Ammon's horn (tissue), 1 donor: ENCODE measurements at places on chromosomes 6 and 20.

GRCh38 chr6:139114746-139115145 is 20.1 kb upstream of the HECA start:
- no peak for DNase-seq

DNA sequence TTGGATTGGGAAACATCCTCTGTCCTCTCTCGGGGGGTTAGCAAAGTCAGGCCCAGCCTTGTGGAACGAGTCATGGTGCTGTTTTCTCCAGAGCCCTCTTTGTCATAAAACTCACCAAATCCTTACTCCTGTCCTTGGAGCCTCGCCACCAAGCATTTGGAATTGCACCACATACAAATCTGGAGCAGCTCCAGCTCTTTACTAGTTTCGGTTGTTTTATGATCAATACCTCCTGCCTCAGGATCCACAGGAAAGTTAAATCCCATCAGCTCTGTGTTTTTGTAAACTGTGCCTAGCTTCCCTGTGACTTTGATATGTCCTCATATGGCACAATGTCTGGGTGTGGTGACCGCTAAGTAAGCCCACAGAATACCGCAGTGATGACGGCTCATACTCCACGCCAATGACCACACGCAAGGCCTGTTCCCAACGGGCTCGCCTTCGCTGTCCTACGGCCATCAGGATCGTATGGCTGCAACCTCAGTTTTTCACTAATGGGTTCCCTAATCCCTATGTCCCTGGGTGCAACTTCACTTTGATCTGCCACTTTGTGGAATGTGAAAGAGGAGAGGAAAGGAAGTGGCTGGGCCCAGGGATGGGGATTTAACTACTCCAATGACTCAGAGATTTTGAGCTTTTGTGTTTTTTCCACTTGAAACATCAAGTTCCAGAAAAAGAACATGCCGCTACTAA is 111.3 kb upstream of the FOXQ1 start:
- no peak for DNase-seq

DNA sequence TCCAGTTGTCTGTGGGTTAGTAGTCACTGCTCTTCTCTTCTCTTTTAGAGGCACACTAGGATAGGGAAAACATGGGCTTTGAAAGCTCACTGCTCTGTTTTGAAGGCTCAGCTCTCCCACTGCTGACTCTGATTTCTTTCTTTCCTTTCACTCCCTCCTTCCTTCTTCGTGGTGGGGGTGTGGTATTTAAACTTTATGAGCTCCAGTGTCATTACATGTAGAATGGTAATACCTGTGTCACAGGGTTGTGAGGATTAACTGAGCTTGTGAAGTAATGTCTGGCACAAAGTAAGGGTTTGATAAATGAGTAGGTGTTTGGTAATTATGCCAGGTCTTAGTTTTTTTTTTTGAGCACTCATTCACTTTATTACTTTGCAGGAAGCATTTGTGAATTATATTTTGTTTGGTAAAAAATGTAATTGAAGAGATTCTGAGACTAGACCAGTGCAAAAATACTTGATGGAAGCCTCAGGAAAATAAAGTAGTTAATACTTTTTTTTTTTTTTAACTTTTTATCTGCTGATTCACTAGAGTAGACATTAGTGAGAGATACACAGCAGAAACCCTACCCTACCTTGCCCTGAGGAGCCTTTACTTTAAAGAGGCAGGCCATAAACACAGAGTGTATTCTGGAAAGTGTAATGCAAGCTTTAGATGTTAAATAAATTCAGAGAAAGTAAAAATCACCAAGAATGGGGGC is 17.3 kb downstream of the SMAP1 start:
- DNase-seq: no peak

DNA sequence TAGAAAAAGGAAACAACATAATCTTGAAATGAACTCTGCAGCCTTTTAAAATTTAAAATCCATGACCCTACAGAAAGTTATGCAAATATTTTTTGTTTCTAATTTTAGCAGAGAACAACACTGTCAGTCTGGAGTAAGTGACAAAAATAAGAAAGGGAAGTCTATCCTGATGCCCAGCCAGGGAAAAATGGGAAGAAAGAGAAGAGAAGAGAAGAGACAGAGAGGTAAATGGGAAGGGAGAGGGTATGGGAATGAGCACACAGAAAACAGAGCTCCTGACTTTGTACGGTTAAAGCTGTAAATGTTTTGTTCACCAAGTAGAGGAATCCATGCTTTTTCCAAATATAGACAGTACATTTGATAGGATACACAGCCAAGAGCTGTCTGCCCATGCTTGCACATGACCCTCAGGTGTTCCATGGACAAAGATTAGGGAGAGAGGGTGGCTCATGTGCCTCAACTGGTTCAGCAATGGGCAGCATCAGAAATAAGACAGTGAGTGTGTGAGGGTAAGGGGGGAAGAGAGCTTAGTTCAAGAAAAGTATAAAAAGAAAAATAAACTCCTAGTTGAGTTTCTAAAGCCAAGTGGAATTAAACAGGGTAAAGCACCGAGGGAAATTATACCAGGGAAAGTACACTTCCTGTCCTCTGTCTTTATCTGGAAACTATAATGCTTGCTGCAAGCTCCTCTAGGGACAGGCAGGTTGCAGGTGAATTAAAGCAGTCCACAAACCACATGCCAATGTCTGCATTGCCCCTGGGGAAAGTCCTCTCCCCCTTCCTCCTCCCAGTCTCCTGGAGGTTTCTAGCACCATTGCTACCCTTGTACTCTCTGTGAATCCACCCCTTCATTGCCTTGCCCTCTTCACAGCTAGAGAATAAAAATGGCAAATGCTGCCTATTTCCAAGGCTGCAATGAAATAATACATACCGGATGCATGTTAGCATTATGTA is 30.0 kb downstream of the MAP3K5 start:
- no peak for DNase-seq

- DNase-seq: no peak
Observed at GRCh38 chr6:163775313-163775712, 360.8 kb downstream of the QKI start.

DNA sequence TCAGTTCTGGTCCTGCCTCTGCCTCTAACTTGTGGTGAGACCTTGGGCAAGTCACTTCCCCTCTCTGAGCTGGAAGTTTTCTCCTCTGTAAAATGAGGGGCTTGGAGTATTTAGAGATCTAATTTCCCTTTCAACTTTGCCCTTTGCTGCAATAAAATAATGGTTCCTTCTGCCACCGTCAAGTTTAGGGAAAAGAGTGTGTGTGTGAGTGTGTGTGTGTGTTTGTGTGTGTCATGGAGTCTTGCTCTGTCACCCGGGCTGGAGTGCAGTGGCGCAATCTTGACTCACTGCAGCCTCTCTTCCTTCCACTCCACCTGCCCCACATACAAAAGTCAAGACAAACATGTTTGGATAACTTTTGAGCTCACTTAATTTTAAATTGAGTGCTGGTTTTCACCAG is 39.2 kb upstream of the PIM1 start:
- DNase-seq: no peak

DNA sequence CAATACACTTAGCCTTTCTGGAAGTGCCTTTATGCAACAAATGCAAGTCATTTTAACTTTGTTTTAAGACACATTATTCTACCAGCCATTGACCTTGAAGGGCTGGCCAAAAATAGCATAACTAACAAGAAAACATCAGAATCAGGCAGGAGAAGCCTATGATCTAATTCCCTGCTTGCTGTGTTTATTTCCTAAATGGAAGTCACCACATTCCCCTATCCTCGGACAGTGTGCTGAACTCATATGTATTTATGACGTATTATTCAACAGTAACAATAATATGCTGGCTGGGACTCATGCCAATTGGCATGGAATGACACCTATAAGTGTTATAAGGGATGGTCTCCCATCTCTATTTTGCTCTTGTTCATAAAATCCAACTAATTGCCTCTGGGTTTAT is 140.7 kb downstream of the MAP3K7 start:
- no peak for DNase-seq

- no peak for DNase-seq
Observed at GRCh38 chr20:46592580-46593362, 42.3 kb upstream of the OCSTAMP start.

DNA sequence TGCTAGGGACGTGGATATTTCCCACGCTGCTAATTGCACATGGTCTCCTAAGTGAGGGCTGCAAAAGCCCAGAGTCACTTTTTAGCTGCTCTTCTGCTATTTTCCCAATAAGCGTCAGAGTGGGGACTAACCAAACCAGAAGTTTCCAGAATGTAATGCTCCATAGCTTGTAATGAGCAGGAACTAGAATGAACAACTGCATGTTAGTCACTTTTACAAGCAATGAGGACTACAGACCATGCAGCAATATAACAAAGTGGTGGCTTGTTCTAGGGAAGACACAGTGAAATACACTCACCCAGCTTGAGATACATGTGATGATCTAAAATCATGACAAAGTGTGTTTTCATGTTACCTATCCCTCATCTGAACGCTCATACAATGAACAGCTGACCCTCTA is 314.1 kb upstream of the SGK1 start:
- peak; percentile 34 for DNase-seq
